Muscle of leg (tissue), 16 donors: ENCODE measurements at places on chromosomes 12 and 14. TPM values are rescaled to one million over a fixed set of nuclear protein-coding genes. Genes with fewer than 3 reads are reported as not detected.

Gene LYSET
- total RNA-seq: 12.1 TPM

Gene PCNX1
- total RNA-seq: 37.7 TPM

Gene NYNRIN
- total RNA-seq: 16.5 TPM

Gene KRT85
- total RNA-seq: not detected

Gene TAS2R14
- total RNA-seq: 2.5 TPM

Gene FOXA1
- total RNA-seq: 0.09 TPM

Gene STYK1
- total RNA-seq: not detected

Gene KRT73
- total RNA-seq: 0.09 TPM

Gene PROX2
- not detected for total RNA-seq

Gene TPPP2
- 0.44 TPM for total RNA-seq

Gene ALX1
- total RNA-seq: 0.62 TPM

GRCh38 chr14:100132161-100132902 is 27.1 kb downstream of the DEGS2 start:
- peak; percentile 41 for DNase-seq

DNA sequence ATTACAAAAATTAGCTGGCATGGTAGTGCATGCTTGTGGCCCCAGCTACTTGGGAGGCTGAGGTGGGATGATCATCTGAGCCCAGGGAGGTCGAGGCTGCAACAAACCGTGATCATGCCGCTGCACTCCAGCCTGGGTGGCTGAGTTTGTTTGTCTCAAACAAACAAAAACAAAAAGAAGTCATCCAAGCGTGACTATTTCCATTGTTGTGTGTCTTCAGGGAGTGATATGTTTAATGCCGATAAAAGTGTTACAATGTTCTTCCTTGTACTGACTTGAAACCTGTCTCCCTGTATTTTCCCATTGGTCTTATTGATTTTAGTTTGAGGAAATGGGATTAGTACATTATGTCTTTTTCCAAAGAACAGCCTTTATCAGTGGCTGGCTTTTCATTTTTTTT is 75.6 kb upstream of the USP44 start:
- DNase-seq: no peak

- DNase-seq: peak; percentile 45
These were observed 1.1 kb upstream of the RFX4 start for GRCh38 chr12:106581543-106582248.

GRCh38 chr14:102518063-102518648 is 8.6 kb upstream of the ANKRD9 start:
- no peak for DNase-seq

- peak; percentile 73 for DNase-seq
These were observed 18.5 kb upstream of the DHRS7 start for GRCh38 chr14:60183741-60184140.

DNA sequence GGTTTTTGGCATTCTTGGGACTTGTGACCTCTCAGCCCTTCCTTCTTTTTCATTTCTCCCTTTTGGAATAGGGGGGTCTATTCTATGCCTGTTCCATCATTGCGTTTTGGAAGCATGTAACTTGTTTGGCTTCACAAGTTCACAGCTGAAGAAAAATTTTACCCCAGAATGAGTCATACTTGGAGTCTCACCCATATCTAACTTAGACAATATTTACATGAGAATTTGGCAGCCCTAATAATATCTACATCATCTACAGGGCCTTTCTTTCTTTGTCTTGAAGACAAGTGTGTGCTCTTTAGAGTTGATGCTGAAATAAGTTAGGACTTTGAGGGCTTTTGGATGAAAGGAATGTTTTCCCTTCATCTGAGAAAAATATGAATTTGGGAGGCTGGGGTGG is 1312.9 kb upstream of the FLRT2 start:
- DNase-seq: no peak

DNA sequence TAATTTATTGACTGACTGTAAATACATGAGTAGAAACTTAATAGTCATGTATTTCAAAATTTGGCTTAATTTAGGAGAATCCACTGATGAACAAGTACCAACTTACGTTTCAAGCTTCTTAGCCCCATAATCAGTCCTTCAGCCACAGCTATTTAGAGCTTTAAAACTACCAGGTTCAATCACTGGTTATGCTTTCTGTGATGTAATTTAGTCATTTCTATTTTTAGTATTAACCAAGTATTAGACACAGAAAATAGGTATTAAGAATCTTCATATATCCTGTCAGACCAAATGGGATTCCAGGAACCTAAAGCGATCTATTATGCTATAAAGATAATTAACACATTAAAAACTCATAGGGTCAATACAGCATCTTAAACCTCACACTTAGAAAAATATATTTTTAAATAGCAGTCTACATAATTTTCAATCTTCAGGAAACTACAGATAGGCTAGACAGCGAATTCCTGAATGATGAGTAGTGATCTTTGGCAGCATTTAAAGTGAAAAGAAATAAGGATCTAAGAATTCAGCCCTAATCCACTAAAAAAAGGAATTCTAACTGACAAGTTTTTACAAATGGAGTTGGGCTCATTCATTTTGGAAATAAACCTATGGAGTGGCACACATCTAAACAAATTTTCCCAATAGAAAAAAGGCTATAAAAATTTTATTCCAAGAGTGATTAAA is 51.5 kb downstream of the ZC3H14 start:
- peak; percentile 53 for DNase-seq

DNA sequence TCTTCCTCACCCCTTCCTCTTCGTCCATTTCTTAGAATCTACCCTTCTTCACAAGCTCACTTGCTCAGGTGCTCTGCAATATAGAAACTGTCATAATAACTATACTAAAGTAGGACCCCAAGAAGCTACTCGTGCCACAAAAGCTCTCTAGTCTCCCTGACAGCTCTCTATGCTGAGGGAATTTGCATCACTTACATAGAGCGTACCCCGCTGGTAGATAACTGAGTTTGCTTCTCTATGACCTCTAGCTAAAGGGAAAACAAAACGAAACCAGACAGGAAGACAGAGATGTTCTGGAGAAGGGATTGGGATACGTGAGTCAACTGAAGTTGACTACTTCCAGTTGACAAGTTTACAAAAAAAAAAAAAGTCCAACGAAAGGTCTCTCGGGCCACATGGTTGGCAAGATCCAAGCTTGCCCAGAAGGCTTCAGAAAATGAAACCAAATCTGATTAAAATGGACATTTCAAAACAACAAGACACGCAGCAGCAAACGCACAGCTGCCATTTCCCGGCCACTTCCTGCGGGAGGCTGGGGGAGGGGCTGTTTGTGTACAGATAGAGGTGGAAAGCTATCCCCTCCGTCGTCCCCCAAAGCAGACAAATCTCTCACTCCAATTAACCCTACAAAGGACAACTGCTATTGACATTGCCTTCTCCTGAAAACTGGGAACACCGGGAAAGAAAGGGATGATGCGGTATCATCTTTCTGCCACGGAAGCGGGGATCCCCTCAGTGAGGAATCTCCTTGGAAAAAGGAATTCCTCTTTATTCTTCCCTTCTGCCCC is 1.3 kb downstream of the BAZ2A start:
- DNase-seq: peak; percentile 85

GRCh38 chr12:80513211-80513610 is 69.2 kb downstream of the PTPRQ start:
- DNase-seq: no peak

- no peak for DNase-seq
These were observed 12.4 kb downstream of the IL22 start for GRCh38 chr12:68240975-68241374.

- no peak for DNase-seq
These were observed 14.9 kb downstream of the HCAR2 start for GRCh38 chr12:122688291-122688690.

- no peak for DNase-seq
These were observed 288.2 kb downstream of the CCDC59 start for GRCh38 chr12:82069931-82070514.

GRCh38 chr14:63752449-63753169 is 24.7 kb upstream of the SGPP1 start:
- peak; percentile 30 for DNase-seq

GRCh38 chr12:10716704-10717315 is 6.3 kb downstream of the YBX3 start:
- DNase-seq: peak; percentile 89

DNA sequence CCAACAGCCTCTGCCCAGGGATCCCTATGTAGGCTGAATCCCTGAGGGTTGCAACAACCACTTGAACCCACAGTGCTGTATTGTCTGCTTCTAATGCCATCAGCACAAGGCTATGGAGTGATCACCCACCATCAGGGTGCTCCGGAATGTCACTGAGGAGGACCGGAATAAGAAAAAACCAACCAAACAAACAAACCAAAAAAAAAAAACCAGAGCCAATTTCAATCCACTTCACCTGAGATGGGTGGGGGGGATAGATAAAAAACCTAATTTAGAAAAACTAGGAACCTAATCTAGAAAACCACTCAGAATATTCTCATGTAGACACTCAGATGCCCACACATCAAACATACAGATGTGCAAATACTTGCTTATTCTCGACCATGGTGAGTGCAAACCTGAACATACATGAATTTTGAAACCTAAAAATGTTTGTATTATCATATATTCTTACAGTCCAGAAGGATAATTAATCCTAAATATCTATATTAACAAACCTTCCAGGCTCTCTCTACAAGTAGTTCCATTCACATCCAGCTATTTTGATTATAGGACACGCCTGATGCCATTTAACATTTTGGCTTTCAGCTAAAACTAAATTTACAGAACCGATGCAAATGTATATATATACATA is 3.7 kb downstream of the TBX5 start:
- no peak for DNase-seq

GRCh38 chr14:105540811-105541210 is 14.4 kb downstream of the TMEM121 start:
- no peak for DNase-seq

GRCh38 chr14:91366749-91367148 is 50.9 kb downstream of the CCDC88C start:
- DNase-seq: no peak

DNA sequence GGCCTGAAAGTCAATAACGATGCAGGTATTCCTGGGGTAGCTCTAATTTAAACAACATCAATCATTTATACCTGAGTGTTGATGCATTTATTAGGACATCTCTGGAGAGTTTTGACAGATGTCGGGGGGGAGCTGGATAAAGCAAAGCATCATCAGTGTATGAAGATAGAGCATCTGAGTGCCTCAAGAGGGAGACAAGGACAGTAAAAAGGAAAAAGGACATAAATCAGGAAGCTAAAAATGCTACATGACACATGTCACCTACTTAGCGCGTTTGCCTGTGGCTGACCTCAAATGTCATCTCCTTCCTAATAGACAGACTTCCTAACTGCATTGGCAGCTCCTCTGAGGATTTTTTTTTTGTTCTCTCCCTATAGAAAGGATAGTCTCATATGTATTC is 259.5 kb upstream of the PKP2 start:
- no peak for DNase-seq

GRCh38 chr14:54792288-54792687 is 110.3 kb downstream of the GCH1 start:
- DNase-seq: no peak

GRCh38 chr14:80768646-80769045 is 172.9 kb downstream of the CEP128 start:
- no peak for DNase-seq

DNA sequence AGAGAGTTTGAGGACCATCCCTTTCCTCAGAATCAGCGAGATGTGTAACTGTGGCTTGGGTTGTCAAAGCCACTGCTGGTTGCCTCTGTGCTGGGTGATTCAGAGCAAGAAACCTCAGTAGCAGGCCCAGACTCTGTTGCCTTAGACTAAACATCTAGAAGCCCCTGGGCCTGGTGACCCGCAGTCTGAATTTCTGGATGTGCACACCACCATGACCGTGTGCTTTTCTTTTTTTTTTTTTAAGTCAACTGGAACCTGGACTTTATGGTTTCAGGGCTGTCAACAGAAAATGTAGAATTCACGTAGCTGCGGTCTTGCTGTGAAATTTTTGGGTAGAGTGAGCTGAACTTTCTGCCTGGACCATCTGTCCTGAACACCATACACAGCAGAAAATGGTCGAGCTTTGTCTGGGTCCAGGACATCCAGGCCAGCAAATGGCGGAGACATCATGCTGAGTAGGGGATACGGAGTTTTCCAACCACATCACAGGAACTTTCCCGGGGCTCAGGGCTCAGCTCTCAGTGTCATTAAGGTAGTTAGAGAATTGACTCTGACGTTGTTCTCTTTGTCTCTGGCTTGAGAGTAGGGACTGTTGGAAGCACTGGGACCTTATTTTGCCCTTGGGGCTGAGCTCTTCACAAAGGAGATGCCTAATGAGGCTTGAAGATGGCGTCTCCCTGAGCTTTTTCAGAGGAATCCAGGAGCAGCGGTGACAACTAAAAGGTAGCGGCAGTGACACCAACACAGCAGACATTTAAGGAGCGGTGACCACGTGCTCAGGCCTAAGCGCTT is 23.0 kb upstream of the BATF start:
- no peak for DNase-seq

GRCh38 chr14:61120576-61120975 is 139.5 kb downstream of the SLC38A6 start:
- DNase-seq: no peak

DNA sequence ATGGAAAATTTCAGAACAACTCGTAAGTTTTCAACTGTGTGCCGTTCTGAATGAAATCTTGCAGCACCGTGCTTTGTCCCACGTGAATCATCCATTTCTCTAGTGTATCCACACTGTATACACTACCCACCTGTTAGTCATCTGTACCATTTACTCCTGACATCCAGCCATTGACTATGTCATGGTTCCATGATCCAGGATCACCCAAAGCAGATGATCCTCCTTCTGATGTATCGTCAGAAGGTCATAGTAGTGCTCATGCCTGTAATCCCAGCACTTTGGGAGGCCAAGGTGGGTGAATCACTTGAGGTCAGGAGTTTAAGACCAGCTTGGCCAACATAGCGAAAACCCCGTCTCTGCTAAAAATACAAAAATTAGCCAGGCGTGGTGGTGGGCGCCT is 122.9 kb downstream of the PPHLN1 start:
- no peak for DNase-seq

DNA sequence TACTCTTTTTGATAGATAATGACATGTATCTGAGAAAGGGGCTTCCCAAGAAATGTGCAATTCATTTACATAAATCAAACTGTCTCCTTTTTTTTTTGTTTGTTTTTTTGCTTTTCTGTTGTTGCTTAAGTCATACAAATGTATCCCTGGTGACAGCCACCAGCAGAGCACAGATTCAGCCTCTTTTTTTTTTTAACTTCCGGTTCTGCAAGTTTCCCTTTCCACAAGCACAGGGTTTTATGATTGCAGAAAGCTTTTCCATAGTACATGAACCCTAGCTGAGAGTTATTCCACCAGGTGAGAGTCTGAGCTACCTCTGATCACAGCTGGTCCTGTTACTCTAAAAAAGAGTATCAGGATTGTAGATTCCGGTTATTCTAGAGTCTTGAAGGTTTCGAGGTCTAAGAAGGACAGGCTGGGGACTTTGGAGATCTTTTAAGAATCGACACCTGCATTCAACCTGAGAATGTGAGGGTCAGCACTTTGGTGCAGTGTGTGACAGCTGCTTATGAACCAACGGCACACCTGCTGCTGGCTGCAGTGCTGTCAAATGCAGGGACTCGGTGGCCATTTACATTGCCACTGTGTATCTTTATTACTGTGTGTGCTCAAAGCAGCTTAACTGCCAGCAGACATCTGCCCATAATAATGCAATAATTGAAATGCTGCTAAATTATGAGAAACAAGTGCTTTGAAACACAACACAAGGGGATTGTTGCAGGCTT is 551.7 kb downstream of the NRXN3 start:
- DNase-seq: no peak

- no peak for DNase-seq
These were observed 394.9 kb downstream of the CCDC91 start for GRCh38 chr12:28585146-28585545.

- no peak for DNase-seq
These were observed 38.4 kb downstream of the C12orf56 start for GRCh38 chr12:64352181-64352580.
